ENCODE measurements at places on chromosomes 1 and 21.

GRCh38 chr1:24045771-24046170, 65.6 kb upstream of the SRSF10 start:
- no peak for DNase-seq

- DNase-seq, result no peak
These were observed 106.5 kb upstream of the GADD45A start for GRCh38 chr1:67578397-67579020.

GRCh38 chr1:229199261-229200243, 71.4 kb upstream of the RAB4A start:
- no peak for DNase-seq

DNA sequence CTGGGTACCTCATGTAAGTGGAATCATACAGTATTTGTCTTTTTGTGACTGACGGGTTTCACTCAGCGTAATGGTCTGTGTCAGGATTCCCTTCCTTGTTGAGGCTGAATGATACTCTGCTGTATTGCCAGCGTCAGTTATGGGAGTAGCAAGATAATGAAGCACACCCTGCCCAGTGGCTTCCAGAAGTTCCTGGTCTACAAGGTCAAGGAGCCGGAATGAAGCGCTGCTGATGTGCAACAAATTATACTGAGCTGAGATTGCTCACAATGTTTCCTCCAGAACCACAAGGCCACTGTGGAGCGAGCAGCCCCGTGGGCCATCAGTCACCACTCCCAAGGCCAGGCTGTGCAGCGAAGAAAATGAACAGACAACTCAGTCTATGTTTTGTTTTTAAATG, 24.0 kb upstream of the TDRD10 start:
- no peak for DNase-seq

All from erythroblast (primary cell).